ENCODE measurements at places on chromosomes 7 and 10.

DNA sequence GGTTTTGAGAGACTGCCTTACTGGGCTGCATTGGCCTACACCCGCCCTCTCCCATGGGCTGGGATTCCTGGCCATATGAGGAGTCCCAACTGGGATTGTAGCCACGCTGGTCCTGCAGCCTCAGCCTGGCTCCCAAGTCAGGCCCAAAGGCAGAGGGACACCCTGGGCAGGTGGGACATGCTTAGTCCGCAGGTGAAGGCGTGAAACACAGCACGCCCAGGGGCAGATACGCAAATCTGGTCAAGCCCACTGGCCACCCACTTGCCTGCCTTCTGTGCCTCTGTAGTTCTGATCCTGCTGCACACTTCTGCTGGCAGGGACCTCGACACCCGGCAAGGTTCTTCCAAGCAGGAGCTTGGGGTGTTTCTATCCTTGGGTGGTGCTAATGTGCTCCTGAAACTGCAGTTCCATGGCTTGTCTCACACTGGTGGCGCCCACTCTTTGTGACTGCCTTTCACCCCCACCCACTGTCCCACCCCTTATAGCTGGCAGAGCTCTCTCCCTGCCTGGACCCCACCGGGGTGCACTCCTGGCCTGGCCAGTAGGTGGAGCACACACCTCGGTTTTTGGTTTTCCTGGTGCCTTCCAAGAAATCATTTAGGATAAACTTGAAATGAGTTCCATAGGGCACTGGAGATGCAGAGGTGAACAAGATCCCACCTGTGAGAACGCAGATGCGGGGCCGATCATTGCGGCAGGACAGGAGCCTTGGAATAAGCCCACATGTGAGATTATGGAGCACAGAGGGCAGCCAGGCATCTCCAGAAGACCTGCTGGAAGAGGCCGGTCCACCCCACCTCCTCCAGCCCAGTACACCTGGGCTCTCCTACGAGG, 47.9 kb downstream of the MKI67 start:
- no peak for DNase-seq

GRCh38 chr10:117131376-117132327, 6.4 kb downstream of the VAX1 start:
- DNase-seq, result no peak

GRCh38 chr10:71225291-71226058, 13.1 kb downstream of the UNC5B start:
- no peak for DNase-seq

- DNase-seq, result no peak
These were observed 19.7 kb downstream of the PWWP2B start for GRCh38 chr10:132416566-132417256.

GRCh38 chr7:4189131-4189570, 492.9 kb upstream of the FOXK1 start:
- no peak for DNase-seq

GRCh38 chr7:71459132-71459531, 327.2 kb downstream of the GALNT17 start:
- no peak for DNase-seq
